Femur (tissue), 1 donor: ENCODE measurements at places on chromosomes 11 and 22.

- peak; percentile 89 for DNase-seq
Measured at GRCh38 chr22:19995611-19996339, 20.8 kb downstream of the ARVCF start.

GRCh38 chr11:45110562-45110961, 35.9 kb upstream of the PRDM11 start:
- no peak for DNase-seq

DNA sequence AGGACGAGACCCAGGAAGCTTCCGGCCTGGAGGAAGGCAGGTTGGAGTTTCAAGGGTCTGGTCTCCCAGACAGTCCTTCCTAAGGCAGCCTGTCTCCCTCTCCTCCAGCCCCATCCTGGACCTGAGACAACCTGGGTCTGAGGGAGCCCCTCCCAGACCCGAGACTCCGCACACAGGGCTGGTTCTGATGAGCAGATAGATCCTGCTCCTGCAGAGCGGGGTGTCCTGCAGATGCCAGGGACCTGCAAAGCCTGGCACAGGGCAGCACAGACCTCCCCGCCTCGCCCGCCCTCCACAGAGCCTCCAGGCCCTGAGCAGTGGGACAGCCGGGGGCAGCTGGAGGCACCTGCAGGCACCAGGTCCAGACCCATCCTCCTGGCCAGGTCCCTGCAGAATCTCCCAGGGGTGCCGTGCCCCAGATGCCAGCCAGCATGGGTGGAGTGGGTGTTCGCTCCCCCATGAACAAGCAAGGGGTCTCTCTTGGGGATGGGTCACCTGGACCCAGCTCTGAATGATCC, 7.8 kb downstream of the PIM3 start:
- peak; percentile 21 for DNase-seq

DNA sequence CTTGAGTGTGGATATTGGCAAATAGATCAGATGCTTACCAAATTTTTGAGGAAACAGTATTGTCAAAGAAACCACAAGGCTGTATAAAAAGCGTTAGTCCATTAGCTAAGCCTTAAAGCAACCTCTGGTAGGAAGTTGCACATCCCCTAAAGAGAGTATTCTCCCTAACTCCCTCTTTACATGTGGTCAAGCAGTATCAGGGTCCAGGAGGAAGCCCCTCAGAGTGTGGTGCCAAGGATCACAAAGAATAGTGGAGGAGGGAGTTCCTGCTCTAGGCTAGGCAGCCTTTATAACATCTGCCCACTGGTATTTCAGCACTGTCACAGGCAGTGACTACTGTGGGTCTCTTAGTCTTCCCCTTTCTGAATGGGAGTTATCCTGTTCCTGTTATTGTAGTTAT, 18.8 kb upstream of the AMPD3 start:
- no peak for DNase-seq

DNA sequence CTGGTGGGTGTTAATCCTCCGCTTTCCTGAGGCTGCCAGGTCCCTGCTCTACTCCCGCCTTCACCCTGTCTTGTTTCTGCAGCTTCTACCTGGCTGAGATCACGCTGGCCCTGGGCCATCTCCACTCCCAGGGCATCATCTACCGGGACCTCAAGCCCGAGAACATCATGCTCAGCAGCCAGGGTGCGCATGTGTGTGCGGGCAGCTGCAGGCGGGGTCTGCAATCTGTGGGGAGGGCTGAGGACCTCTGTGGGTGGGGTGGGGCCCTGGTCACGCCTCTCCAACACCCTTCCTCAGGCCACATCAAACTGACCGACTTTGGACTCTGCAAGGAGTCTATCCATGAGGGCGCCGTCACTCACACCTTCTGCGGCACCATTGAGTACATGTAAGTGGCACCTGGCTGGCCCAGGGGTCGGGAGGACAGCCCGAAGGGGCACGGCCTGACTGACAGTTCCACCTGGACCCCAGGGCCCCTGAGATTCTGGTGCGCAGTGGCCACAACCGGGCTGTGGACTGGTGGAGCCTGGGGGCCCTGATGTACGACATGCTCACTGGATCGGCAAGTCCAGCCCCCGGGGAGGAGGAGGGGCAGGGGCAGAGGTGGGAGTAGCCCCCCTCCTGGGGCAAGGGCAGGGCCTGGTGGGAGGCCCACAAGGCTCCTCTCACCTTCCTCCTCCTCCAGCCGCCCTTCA, 4.5 kb downstream of the RPS6KB2 start:
- DNase-seq: no peak

GRCh38 chr11:31702966-31703365, 108.2 kb downstream of the PAX6 start:
- DNase-seq: no peak

DNA sequence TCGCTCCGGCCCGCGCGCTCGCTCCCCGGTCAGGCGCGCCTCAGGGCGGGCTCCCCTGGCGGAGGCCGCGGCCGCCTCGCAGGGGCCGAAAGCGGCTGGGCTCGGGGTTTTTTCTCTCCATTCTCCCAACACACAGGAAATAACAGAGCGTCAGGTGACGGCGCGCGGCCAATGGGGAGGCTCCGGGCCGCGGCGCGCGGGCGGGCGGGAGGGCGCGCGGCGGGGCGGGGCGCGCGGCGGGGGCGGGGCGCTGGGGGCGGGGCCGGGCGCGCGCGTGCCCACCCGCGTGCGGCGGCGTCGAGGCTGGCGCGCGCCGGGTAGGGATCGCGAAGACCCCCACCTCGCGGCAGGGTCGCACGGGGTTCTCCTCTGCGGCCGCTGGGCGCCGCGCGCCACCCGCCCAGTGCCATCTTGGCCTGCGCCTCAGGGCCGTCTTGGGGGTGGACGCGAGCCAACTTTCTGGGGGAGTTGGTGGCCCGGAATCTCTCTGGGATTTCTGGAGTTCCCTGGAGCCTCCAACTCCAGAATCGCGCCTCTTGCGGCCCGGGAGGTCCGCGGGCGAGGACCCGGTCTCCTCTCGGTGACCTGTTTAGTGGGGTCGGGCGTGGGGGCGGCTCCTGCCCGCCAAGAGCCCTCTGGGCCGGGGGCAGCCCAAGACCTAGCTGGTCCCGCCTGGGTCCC, at the start of gene TCF20:
Gene TCF20 (minus strand): TSS at position 144 of the 681 bp plus-strand sequence. CDS start 55,348 bp downstream, outside the sequence.
- peak; percentile 84 for DNase-seq
